Muscle of arm (tissue), 14 donors: ENCODE measurements at places on chromosomes 3 and 15. TPM values are rescaled to one million over a fixed set of nuclear protein-coding genes. Genes with fewer than 3 reads are reported as not detected.

DNA sequence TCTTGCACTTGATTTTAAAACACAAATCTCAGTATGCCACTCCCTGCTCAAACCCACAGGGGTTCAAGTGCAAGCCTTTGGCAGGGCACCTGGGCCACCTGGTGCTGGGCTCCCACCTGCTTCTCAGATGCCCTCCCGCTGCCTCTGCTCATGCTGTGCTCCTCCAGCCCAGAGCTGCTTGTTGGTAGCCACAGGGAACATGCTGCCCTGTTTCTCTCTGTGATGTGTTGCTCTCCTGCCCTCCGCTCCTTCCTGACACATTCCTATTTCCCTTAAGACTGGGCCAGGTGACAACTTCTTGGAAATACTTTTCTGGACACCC lies 27.1 kb upstream of the KY start:
- DNase-seq, result no peak

The NMB gene
- 0.67 TPM for polyA plus RNA-seq

GRCh38 chr15:94324835-94325767 lies 93.7 kb downstream of the MCTP2 start:
- no peak for DNase-seq

DNA sequence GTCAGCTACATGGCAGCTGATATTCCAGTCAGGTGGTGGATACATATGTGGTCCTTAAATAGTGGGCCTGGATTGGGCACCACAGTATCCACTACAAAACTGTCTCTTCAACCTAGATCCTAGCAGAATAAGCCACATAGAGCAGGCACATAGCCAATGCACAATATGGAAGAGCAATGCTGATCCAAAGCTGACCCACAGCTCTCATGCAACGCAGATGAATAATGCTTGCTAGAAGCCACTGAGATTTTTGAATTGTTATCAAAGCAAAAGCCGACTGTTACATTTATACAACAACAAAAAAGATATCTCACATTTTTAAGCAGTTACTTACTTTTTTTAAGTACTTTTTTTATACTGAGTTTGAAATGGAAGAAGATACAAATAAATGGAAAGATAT lies 11.2 kb downstream of the CNTN3 start:
- no peak for DNase-seq

The HHATL gene
- 37.2 TPM for polyA plus RNA-seq

The CHP1 gene
- 47.5 TPM for polyA plus RNA-seq

GRCh38 chr15:67372986-67373675 lies 118.5 kb downstream of the IQCH start:
- DNase-seq, result no peak

The ACOX2 gene
- 23.7 TPM for polyA plus RNA-seq

DNA sequence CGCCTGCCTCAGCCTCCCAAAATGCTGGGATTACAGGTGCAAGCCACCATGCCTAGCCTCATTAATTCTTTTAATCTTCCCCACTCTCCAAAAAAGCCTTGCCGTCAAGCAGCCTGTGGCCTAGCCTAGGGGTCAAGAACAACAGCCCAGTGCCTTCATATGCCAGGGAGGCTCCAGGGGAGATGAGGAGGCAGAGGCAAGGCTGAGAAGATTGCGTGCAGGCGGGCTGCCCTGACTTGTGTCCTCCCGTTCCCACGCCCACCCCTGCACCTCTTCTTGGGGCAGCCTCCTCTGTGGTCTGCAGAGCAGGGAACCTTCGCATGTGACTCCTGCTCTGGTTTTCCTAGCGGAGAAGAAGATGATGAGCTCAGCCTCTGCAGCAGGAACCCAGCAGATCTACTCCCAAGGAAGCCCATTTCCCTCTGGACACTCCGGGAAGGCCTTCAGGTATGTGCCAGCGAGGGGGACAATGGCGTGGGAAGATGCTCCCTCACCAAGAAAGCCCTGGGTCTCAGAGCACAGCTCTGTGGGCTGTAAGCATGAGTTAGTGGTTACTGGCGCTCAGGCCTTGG lies 118.5 kb upstream of the ABHD17C start:
- no peak for DNase-seq

The CPNE9 gene
- not detected for polyA plus RNA-seq

GRCh38 chr3:163587342-163587741 lies 1491.0 kb downstream of the SI start:
- no peak for DNase-seq

The DNASE1L3 gene
- polyA plus RNA-seq, result 0.76 TPM

DNA sequence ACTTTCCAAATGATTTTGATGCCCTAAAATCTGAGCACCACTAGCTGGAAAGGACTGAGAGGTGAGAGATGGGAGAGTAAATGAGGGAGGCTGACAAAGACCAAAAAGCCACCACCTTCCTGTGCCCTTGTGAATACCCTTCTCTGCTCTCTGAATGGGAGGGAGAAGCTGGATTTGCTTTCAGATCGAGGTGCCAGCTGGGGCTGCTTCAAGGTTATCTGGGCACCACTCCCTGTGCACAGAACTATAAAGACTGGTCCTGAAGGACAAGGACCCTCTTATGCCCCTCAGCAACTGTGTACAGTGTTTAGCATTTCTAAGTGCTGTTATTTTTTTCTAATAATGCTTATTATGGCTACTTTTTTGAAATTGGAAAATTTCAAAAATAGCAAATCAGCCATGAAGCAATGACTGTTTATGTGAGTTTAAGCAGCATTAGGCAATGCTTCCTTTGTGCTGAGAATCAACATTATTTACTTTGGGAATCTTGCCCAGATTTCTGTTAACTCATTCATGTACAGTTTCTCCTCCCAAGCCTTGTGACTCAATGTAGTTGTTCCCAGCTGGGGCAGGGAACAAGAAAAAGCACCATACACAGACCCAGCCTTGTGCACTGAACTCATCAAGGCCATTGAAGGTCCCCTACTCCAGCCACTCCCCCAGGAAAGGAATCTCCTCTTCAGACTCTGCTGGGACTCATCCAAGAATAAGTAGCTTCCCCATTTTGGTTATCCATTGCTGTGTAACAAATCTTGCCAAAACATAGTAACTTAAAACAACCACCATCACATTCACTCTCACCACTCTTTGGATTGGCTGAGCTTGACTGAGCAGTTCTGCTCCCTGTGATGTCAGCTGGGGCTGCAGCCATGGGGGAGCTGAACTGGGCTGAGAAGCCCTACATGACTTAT lies 37.3 kb upstream of the CDV3 start:
- no peak for DNase-seq

GRCh38 chr15:95857124-95857757 lies 473.3 kb upstream of the NR2F2 start:
- DNase-seq, result no peak

- DNase-seq, result peak; percentile 96
Observed at GRCh38 chr3:187738331-187739093, 6.8 kb downstream of the BCL6 start.

DNA sequence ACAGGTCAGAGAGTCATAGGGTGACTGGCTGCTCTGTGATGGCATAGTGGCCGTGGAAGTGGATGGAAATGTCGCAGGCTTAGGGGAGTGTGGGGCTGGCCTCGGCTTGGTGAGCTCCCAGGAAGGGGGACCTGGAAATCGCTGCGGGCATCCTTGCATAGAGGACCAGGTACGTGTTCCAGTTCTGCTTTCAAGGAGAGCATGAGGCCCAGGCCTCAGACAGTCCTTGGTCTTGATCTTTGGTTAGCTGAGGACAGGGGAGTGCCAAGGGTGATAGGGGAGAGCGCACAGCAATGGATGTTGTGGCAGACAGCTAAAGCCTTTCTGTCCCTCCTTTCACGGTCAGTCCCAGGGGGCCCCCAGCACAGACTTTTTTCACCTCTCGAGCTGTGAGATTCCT lies 110.5 kb downstream of the SNRPN start:
- DNase-seq, result no peak

DNA sequence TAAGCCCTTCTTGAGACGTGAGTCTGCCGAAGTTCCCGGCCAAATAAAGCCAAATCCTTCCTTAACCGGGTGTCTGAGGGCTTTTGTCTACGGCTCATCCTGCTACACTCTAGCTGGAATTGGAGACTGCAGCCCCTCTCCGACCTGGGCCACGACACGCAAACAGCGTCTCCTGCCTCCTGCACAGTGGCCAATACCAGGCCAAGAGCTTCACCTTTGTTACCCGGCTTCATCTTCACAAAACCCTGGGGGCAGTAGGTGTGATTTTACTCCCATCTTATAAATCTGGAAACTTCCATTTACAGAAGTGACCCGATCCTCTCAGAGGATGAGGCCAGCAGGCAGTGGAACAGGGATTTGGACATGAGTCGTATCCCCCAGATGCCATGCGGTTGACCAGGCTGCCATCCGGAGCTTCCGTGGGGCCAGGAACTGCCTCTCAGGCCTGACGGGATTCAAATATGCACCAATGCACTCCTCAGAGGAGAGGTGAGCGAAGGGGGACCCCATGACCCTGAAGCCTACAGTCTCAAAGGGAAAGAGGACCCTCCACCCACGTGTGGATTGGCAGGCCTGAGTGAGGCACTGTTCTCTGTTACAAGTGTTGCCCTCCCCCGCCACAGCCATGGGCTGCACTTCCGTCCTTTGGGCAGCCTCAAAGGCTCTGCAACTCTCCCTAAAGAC lies 53.2 kb upstream of the KLF13 start:
- DNase-seq, result no peak

DNA sequence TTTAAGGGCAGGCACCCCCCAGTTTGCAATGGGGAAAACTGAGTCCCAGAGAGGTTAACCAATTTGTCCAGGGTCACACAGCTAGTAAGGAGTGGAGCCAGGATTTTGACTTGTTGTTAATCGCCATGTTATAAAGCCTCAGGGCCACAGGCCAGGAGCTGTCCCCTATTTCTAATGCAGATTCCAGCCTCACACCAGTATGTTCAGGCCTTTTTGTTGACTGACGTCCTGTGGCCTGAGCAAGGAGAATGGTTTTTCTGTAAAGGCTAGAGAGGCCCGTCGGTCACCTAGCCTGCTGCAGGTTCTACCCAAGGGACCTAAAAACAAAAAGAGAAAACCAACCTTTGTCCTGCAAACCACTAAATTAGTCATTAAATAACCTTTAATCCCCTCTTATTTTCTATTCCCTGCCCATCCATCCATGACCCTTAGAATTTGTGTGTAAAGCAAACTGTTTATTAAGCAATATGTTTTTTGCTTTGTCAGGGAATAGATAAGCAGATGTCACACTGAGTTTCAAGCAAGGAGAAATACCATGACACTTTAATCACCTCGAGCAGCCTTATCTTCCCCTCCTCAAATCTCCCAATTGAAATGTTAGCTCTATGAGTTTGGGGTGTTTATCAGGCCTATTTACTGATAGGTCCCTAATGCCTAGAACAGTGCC lies 14.1 kb downstream of the ACOX2 start:
- no peak for DNase-seq

- DNase-seq, result no peak
Observed at GRCh38 chr3:141372656-141373055, 4.4 kb downstream of the ZBTB38 start.

DNA sequence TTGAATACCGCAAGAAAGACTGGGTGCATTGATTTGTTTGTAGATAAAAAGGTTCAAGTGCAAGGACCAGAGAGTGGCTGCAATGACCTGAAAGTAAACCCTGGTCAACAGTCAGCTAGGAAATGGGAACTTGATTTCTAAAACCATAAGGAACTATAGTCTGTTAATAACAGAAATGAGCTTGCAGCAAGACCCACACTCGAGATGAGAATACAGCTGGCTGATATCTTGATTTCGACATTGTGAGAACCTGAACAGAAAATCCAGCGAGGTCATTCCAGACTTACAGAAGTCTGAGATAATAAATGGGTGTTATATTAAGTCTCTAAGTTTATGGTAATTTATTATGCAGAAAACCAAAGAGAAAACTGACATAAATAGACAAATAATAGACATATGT lies 177.3 kb downstream of the NFKBIZ start:
- DNase-seq, result no peak

DNA sequence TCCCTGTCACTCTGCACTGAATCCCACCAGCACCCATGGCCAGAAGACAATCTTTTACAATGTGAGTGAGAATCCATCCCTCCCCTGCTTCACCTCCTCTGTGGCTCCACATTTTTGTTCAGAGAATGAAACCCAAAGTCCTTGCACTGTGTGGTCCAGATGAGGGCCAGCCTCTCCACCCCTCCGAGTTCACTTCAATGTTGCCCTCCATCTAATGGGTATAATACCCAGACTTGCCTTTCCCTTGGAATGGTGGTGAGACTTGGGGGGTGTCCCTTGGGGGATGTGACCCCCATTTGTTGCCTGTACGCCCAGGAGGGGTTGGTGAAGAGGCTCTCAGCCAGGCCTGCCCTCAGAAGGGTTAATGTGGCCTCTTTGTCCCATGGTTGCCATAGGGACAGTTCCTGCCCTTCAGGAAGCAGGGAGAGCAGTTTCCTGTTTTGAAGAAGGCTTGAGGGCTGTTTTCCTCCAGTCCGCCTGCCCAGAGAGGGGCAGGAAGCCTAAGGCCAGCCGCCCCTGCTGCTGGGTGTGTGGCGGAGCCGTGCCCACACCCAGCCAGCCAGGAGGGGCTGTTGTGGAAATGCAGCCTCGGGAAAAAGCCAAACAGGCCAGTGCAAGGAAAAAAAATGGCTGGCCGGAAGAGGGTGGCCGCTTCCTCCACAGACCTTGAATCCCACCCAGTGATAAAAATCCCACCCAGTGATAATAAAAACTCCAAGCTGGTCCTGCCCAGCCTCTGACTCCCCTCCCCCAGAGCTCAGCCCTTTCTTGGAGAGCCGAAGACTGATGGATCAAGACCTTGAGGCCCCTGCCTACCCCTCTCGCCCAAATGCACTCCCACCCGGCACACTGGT lies 14.6 kb upstream of the FGD5 start:
- DNase-seq, result no peak
